ENCODE measurements at places on chromosomes 4 and X.

- DNase-seq: peak; percentile 95
These were observed at the start of gene FAM241A for GRCh38 chr4:112145326-112145789. Gene FAM241A, plus strand, starts transcription at chr4:112145454. Its CDS starts 127 bp downstream, at chr4:112145581.

GRCh38 chr4:40577588-40578253, 51.9 kb downstream of the RBM47 start:
- no peak for DNase-seq

DNA sequence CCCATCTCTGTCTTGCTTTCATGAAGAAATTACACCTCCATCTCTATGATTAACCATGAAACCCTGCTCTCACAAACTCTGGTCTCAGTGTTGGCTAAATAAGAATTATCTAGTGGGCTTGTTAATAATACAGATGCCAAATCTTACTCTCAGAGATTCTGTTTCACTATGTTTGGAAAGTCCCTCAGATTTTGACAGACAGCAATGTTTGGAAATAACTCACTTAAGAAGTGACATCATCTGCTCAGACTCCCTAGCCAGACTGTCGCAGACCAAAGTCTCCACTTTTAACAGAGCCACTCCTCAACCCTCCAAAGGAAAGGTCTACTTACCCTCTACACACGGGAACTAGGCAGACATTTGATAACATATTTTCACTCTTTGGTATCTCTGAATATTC, 328.5 kb upstream of the FGF16 start:
- DNase-seq: no peak

- DNase-seq: no peak
These were observed 28.1 kb upstream of the ANOS1 start for GRCh38 chrX:8760021-8760420.

DNA sequence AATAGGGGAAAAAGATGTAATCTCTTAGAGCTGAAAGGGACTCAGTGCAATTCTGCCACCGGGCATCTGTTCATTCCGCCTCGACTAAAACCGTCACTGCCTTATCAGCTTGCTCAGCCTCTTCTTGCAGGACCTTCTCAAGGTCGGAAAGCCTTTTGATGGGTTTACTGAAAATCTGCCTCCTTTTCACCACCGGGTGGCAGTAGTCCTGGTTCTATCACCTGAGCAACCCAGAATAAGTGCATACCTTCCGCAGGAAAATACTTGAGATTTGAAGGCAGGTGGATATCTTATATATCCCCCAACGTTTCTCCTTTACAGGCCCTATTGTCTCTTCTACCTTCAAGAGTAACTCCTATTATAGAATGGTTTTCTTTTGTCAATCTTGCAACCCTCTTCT, 103.4 kb upstream of the PAK3 start:
- DNase-seq: peak; percentile 38

DNA sequence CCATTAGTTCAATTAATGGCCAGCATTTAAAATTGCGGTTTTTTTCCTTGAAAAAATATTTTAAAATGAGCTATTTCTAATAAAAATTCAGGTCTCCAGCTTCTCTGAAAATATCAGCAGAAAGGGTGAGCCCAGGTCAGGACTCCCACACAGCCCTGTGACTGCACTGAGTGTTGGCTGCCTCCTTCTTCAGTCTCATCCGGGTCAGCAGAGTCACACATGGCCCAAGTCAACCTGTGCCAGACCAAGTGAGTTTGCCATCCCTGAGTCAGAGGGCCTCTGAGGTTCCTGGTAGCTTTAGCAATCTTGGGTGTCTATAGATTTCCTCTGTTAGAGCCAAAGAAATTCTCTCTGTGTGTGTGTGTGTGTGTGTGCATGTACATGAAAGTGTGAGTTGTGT, 22.1 kb upstream of the MSX1 start:
- DNase-seq: no peak

DNA sequence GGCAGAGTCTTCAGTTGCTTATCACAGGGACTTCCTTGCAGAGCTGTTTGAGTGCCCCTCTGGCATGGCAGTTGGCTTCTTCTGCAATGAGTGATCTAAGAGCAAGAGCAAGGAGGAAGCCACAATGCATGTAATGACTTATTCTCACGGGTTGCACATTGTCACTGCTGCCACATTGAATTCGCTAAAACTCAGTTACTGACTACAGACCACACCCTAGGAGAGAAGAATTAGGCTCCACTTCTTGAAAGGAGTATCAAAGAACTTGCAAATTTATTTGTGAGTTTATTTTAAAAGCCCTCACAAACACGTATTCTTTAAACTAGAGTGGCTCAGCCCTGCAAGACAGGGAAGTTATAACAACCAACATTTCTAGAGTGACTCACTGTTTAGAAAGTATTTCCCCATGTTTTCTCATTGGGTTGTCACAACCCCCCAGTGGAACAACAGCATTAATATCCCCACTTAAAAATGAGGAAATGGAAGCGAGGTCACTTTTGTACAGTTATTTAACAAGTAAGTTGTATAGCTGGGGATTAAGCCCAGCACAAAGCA, 32.4 kb upstream of the RBPJ start:
- peak; percentile 91 for DNase-seq

DNA sequence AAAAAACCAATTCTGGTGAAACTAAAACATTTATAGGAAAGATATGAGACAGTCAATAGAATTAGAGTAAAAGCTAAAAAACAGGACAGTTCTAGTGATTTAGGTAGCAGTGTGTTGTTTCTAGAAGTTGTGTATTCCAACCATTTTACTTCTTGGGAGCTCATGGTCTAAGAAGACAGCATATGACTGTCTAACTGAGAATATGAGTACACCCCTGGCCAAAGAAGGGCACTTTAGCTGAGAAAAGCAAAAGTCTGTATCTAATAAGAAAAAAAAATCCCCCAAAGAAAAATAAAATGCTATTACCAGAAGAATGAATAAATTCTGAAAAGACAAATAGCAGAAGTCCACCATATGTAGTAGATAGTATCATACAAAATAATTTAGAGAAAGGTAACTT, 26.4 kb downstream of the EREG start:
- no peak for DNase-seq

GRCh38 chrX:43961699-43962098, 11.5 kb downstream of the NDP start:
- DNase-seq: no peak

DNA sequence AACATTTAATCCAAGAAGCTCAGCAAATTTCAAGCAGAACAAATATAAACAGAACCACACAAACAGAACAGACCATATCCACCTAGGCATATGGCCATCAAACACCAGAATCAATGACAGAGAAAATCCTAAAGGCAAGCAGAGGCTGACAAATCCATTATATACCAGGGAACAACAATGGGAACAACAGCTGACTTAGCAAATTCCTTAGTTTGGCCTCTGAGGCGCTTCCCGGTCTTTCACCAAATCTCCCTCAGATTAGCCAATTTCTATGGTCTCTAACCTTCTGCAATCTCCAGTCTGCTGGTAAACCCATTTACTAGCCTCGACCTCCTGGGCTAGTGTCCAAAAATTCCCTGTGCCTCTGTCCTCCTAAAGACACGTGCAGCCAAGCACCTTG, 59.2 kb downstream of the GPR143 start:
- DNase-seq: no peak

- DNase-seq: no peak
These were observed 14.3 kb upstream of the CORIN start for GRCh38 chr4:47852136-47852535.

DNA sequence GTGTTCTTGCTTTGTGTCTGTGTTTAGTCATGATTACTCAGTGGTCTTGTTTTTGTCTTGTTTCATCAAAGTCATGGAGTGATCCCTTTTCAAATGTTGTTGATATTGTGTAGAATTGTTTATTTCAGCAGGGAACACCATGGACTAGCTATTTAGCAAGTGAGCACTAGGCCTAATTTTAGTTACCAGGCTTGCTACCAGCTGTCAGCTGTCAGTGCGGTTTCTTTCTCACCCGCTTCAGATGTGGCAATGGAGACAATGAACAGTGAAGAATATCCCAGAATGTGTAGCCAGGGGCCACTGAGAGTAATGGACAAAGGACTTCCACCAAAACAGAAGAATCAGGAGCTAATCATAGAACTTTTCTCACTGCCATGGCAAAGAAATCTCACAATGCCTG, 432.8 kb upstream of the FMR1 start:
- DNase-seq: no peak

DNA sequence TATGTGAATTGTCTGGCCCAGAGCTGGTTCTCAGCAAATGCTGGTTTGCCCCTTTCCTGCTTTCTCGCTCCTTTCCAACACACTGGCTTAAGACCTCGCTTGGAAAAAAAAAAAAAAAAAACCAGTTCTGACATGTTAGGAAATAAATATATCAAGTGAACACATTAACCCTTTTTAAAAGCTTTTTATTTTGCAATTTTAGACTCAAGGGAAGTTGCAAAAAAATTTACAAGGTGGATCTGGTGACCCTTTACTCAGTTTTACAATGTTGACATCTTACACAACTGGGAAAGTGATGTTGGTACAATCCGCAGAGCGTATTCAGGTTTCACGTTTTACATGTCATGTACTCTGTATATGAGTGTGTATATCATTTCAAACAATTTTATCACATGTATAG, 100.1 kb downstream of the RTL5 start:
- DNase-seq: no peak

DNA sequence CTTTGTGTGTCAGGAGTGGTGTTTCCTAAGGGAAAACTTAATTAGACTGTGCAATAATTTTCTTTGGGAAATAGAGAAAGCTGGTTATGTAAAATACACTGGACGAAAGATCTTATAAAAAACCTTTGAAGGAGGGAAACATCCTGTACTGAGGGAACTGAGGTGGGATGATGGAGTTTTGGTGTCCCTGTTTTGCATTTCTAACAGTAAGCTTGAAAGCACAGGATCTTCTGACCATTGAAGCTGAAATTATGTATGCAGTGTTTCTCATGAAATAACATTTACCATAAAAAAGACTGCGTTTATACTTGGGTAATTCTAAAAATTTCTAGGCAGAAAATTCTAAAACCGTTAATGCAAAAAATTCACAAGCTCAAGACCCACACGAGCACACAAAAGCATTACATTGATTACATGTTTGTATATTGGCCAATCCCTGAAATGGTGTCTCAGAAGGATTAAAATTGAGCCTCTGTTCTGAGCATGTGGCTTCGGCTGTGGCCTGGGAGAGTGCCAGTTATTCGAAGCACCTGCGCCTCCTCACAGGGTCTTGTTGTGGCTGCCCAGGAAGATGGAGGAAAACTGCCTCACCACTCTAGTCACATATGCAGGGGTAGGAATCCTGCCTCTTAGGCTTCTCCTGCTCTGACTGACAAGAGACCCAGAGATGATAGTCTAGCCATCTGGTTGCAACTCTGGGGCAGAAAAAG, 49.5 kb downstream of the JADE3 start:
- DNase-seq: no peak

DNA sequence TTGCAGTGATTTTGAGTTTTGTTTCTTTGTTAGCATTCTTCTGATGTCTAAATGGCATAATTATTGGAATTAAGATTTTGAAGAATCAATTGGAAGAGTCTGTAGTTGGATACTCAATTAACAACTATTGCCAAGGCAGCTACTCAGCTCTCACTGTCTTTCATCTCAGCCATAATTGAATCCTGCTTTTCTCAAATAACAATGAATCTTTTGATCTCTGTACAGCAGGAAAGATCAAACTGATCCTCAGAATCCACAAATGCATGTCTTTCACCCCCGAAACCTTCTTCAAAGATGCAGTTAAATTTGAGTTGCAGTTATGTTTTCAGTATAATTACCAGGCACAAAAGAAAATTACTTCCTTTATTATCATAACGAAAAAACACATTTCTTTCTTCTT, 86.2 kb downstream of the MAD2L1 start:
- DNase-seq: no peak

DNA sequence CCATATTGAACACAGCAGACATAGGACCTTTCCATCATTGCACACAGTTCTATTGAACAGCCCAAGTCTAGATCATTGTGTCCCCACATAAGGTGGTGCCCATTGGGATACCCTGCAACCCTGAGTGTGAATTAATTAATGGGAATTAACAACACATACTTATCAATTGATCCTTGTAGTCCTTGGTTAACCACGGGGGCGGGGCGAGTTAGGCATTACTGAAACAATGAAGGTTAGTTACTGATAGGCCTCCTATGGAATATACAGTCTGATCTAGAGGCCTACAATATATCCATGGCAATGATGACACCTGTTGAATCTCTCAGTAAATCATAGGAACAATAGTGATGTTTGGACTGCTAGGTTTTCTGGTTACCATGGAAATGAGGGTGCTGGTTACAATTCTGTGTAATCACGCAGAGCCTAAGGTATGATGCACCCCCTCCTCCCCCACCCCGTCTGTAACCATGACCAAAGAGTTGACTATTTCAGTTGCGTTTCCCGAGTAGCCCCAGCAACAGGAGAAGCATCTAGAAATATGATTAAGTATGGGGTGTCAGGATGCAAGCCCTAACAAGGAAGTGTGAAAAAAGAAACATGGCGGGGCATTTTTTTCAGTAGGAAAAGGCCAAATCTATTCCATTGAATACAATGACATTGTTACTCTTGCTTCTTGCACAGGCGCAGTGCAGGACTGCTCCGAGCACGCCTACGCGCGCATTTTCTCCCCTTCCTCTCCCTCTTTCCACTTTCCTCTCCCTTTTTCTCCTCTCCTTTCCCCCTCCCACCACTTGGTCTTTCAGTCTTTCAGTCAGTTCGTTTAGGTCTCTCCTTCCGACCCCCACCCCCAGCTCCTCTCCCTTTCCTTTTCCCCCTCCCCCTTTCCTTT, 677 bp upstream of the NONO start:
- peak; percentile 66 for DNase-seq

DNA sequence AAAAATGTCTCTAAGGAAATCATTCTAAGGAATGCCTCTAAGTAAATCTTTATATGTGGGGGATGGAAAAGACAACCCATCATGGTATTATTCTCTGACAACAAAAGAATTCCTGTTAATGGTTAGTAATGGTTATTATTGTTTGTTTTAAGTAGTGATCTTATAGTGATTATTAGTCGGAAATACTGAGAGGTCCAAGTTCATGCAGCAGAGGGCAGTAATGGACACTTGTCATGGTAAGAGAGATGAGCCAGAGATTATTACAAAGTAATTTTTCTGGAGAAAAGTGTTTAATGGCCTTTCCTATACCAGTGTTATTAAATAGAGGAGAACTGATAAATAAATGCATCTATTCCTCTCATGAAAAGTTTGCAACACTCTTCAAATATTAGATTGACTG, 8.1 kb upstream of the DKK2 start:
- DNase-seq: no peak

DNA sequence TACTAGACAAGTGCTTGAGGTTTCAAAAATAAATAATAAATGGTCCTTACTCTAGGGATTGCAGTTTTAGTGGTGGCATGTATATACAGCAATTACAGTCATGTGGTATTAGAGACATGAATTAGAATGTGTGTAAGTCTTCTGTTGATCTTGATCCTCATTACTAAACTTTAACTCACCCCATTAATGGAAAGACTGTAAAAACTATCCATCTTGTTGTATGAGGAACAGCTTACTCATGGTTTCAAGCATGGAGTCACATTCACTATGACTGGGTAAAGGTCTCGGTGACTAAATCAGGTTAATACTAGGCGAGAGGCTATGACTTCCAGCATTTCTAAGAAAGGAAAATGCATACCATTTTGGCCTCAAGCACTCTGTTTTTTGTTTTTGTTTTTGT, 107.0 kb upstream of the HPGD start:
- peak; percentile 26 for DNase-seq
